ENCODE measurements at places on chromosomes 5 and 9.
A peak's percentile ranks its signal among the peaks of the same experiment; 100 is the strongest.

DNA sequence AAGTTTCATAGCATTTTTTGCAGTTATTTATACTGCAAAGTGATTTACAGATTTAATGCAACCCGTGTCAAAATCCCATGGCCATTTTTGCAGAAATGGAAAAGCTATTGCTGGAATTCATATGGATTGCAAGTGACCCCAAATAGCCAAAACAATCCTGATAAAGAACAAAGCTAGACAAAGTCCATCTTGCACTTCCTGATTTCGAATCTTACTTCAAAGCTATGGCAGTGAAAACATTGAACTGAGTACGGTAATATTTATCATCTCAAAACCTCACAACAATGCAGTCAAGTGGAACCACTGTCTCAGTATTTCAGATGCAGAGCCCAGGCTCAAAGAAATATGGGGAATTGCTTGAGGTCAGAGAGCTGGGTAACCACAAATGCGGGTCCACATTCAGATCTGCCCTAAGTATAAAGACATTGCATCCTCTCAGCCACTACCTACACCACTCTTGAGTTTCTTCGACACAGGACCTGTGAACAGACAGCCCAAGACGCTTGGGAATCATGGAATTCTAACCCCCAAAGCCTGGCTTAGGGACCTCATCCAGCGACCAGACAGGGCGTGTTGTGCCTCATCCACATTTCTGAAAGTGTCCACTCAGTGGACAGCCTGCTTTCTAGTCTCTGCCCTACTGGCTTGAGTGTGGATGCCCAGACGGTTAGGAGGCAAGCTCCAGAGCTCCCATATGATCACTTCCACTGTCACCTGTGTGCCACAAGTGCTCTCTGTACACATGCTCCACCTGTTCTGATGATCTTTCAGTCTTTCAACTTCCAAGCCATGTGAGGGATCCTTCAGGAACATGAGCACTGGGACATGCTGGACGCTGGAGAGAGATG is 39.3 kb upstream of the KCNIP1 start:
- DNase-seq: no peak

- no peak for DNase-seq
Measured at GRCh38 chr5:72508241-72509170, 1.3 kb upstream of the ZNF366 start.

- no peak for DNase-seq
Measured at GRCh38 chr5:73764996-73765395, 139.0 kb downstream of the ARHGEF28 start.

- no peak for DNase-seq
Measured at GRCh38 chr5:10995891-10996290, 234.9 kb upstream of the DAP start.

DNA sequence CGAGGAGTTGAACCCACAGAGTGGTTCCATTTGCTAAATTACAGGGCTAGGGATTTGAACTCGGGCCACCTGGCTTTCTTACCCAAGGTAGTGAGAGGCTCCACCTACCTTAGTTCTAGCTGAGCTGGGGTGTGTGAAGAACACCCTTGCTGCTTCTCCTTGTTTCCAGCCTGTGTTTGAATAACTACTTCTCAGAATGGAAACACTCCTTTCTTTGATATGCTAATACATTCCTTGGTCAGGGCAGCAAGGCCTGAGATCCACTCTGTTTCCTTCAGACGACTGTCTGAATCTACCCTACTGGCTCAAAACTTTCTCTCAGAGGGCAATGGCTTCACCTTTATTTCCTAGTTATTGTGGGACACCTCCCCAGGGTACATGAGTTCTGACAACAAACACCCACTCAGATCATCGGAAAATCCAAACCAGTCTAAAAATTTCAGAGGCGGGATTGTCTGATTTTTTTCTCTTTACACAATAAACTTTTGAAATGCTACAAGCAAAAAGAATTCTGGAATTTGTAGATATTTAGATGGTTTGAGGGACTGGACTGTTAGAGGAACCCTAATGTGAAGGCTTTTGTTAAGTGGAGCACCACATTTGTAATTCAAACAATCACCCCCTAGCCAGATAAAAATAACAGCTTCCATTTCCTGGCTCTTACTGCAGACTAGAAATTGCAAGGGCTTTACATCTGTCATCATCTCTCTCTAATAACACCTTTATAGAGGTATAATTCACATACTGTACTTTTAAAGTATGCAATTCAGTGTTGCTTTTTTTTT is 4.0 kb upstream of the ATP6V1G1 start:
- DNase-seq: no peak

GRCh38 chr9:99072040-99072394 is 32.9 kb upstream of the TGFBR1 start:
- no peak for DNase-seq

- no peak for DNase-seq
Measured at GRCh38 chr9:99058964-99059921, 45.7 kb upstream of the TGFBR1 start.

DNA sequence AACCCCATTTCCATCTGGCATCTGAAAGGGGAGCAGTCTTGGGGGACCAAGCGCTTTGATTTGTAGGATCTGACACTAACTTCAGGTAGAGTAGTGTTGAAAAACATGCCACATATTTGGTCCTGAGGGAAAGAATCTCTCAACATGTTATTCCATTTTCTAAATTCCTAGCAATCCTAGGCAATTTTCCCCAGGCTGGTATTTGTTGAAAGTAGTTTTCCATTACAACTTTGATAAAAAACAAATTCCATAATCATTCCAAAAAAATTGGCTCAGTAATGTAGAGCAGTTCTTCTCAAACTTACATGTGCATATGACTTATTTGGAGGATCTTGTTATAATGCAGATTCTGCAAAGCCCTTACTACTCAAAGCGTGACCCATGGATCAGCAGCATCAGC is 477.9 kb downstream of the ACTL7B start:
- DNase-seq: no peak

DNA sequence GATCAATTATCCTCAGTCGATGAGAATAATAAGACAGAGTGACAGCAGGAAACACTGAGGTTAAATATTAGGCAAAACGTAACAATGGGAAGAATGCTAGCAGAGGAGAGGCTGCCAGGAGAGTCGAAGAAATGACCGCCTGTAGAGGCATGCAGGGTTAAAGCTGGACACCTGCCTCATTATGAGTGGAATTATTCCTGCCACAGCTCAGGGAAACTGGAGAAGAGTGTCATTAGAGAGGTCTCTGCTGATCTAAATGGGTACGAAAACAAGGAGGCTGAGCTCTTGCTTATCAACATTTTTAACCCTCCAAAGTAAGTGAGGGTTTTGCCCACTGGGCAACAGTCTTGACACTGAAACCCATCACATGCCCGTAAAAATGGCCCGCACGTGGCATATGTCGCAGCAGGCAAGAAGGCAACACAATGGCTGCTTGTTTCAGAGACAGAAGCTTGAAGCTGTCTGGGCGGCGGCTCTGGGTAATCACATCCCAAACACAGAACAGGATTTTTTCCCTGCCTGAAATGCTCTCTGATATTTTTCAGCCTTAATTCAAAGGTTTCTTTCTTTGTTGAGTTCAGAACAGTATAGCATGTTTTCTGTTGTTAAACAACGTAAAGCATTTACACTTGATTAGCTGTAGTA is 118.7 kb downstream of the MED27 start:
- no peak for DNase-seq

DNA sequence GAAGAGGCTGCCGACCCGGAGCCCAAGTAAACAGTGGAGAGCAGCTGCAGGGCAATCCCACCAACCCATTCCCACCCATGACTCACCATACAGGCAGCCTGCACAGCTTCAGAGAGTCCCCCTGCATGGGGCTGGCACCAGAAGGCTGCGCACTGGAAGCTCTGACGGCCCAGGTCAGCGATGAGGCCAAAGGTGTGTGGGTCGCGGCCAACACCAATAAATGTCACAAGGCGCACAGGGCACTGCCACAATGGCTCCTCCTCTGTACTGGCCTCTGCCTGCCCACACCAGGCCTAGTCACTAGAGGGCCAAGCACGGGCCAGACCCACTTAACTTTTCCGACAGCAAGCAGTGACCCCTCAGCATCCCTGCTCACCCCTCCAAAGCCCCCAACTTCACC is 3.0 kb upstream of the SRA1 start:
- DNase-seq: no peak

GRCh38 chr9:106922026-106922425 is 59.1 kb downstream of the ZNF462 start:
- DNase-seq: peak; percentile 13

Data from hepatic stellate cell (primary cell).